Cortex of kidney (tissue), 1 donor: ENCODE measurements at places on chromosomes 5 and 9.

GRCh38 chr9:129509533-129509928 is 111.4 kb downstream of the C9orf50 start:
- DNase-seq = no peak

- DNase-seq = no peak
Measured at GRCh38 chr5:98794414-98795080, 21.1 kb downstream of the RGMB start.

DNA sequence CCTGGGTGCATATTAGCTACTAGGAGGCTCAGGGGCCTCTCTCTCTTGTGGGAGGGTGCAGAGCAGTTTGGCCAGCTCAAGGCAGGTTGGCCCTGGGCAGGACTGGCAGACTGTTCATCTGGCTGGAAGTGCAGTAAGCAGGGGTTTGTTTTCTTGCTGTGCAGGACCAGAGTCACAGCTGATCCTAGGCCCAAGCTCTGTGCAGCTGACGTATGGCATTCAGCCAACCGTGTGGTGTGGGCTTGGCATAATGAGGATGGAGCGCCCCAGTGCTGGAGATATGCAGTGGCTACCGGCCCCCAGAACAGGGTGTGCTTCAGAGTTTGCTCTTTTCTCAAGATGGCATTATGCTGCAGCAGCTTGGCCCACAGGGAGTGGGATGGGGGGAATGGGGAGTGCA is 31.0 kb upstream of the PHF24 start:
- no peak for DNase-seq

GRCh38 chr5:150112201-150113046 is 26.1 kb upstream of the CSF1R start:
- no peak for DNase-seq

GRCh38 chr9:121216271-121216805 is 14.7 kb upstream of the RAB14 start:
- DNase-seq = no peak

DNA sequence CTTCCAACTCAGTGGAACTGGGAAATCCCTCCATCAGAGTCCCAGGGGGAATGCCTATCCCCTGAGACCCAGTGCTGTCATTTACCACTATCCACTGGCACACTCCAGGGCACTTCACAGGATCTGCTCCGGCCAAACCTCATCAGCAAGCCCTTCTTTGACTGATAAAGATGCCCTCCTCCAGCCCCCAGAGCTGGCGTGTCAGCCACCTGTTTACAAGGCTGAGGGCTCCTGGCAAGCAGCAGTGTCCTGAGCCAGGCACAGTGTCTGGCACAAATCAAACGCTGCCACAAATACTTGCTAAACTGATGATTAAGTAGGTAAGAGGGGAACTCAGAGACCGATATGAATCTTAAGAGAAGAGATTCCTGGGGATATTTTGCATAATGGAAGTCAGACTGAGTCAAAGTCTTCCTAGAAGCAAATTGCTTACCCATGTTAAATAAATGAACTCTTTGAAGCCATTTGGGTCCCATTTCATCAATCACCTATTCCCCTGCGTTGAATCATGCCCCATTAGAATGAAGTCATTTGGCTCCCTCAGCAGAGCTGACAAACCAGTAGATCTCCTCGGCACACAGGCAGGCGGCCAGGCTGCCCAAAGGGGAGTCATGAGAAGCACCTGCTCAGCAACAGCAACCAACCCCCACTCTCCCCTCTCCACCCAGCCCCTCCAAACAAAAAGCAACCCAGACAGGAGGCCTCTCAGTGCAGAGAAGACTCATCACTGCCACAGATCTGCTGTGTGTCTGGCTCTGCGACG is 97.4 kb downstream of the CDK5RAP2 start:
- no peak for DNase-seq

DNA sequence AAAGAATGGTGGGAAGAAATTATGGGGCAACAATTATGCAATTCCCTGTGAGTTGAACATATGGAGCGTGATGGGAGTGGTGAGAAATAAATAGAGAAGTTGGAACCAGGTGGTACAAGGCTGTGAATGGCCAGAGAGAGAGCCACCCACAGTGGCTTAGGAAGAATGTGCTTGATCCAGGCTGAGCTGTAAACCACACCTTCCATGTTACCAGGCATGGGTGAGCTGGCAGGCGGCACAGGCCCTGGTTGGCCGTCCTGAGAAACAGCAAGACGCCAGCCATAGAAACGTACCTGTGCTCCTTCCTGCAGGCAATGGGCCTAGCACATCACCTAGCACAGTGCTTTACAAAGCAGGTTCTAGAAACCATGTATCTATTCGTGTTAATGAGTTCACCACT is 74.3 kb downstream of the EPB41L4B start:
- DNase-seq = no peak

GRCh38 chr9:117114768-117115167 is 300.1 kb downstream of the ASTN2 start:
- DNase-seq = no peak

GRCh38 chr9:32502464-32502863 is 23.5 kb downstream of the RIGI start:
- DNase-seq = no peak

DNA sequence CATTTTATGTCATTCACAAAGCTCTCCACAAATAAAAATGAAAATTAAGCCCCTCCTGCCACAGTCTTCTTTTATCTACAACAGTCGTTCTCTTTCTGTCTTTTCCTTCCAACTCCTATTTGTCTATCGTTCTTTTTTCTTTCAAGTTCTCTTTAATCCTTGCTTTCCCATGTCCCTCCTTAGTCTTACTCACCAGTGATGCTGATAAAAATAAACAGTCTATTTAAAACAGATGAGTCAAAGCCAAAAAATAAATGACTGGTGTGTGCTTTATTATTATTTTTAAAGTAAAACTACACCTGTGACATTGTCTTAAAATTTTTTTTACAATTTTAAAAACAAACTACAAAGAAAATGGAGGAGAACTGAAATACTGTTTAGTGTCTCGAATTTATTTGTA is 137.1 kb upstream of the TMEM161B start:
- no peak for DNase-seq

DNA sequence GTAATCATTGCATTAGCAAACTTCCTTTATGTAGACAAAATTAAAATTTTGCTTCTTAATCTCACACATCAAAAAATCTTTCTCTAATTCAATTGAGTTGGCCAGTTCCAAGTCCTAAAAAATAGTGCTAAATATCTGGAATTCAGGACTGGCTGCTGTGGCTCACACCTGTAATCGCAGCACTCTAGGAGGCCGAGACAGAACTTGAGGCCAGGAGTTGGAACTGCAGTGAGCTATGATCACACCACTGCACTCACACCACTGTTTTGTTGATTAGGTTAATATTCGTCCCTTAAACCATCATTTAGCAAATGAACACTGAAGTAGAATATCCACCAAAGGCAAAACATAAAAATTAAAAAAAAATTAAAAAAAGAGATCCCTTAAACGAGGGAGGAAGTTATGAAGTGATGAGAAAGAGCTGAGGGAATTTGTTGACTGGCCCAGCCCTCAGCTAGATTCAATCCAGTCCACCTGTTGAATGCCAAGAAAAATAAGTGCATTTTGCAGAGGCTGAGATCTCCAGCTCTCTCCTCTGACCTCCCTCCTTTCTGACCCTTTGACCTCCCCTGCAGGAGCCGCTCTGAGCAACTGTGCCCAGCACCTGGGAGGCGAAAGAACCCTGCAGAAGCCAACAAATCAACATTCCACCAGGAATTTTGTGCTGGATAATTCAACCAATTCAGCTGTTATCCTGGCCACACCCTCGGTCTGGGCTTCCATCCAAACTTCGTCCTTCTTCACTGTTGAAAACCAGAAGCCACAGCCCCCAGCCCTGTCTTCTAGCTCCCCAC is 96.8 kb downstream of the OR2K2 start:
- DNase-seq = no peak

DNA sequence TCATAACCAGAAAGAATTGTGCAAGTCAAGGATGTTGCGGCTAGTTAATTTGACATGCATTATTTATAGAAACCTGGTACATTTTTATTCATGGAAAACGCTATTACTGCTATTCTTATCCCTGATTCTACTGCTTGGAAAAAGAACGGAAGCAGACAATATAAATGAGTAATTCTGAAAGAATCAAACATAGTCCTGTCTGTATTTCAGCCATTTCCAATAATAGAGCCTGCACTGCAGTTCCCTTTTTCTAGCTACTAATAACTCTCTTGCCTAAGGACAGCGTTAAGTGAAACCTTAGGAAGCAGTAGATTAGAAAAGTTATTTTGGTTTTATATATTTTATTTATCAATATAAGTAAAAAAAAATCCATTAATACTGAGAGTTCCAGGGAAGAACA is 414.9 kb downstream of the CYLC2 start:
- DNase-seq = no peak

DNA sequence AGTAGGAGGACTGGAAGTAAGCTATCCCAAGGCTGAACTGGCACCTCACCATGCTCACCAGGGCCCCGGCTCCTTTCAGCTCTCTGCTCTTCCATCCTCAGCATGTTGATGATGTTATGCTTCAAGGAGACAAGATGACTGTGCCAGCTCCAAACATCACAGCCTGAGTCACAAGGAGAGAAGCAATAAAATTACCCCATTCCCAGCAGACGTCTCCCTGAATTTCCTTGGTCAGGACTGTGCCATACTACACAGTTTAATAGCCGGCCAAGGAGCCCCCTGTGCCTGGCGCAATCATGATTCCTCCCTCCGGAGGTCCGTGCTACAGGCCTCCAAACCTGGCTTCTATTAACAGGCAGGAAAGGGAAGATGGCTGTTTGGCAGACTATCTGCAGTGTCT is 51.2 kb upstream of the ROR2 start:
- DNase-seq = no peak

DNA sequence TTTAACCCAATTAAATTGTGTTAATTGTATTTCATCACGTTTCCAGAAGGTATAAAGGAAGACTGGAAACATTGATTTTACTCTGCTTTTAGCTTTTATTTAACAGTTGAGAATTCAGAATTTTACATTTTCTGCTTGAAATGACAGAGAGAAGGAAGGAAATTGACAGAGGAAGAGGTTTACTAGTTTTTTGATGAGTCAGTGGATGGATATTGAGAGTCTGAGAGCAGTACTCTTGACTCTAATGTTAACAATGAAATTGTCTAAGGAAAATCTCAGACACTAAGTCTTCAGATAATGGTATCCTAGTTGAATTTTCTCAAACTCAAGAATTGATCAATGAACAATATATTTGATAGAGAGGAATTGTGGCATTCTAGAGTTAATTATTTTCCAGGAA is 60.6 kb downstream of the IPO11 start:
- no peak for DNase-seq

DNA sequence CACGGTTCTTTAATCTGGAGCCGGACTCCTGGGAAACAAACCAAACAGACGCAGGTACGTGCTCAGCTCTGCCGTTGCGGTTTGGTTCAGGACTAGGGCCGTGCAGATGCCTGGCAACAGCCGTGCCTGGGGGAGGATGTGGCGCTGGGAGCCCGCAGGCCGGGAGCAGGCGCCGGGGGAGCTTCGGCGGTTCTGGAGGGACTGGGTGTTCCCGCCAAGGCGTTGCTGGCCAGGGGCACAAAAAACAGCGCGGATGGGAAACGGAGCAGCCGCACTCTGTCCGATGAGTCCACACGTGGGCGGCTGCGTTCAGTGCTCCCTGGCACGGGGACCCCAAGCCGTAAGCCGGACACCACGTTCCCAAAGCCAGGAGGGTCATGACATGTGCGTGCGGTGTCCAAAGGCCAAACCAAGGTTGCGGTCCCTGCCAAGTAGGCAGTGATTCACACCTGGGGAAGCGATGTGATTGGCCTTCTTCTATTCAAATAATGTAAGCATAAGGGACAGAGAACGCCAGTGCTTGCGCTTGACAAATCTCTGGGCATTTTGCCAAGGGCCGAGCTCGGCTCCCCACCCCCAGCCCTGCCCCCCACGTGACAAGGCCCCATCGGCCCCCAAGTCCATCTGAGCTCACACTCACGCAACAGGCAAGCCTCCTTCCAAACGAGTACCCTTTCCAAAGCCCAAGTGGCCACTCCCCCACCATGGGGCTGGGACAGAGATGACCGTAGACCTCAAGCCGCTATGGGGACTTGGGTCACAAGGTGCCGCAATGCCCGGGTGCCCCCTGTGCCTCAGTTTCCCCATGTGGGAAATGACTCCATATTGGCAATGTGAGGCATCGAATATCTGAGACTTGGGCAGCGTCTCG is 49.7 kb upstream of the NKD2 start:
- no peak for DNase-seq

DNA sequence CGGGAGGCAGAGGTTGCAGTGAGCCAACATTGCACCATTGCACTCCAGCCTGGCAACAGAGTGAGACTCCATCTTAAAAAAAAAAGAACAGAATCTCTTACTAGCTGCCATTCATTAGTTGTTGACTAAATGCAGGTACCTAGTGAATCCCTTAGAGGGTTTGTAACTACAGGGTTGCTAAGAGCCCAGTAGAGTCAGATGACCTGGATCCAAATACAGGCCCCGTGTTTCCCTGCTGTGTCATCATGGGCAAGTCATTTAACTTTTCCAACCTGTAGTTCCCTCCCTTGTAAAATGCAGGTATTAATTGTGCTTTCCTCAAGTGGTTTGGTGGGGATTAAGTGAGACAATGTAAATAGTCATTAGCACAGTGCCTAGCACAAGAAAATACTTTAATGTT is 32.8 kb downstream of the PLAC8L1 start:
- DNase-seq = no peak

GRCh38 chr5:89556215-89556913 is 673.4 kb upstream of the MEF2C start:
- DNase-seq = no peak

GRCh38 chr9:74726581-74726980 is 161.1 kb downstream of the TRPM6 start:
- DNase-seq = no peak

DNA sequence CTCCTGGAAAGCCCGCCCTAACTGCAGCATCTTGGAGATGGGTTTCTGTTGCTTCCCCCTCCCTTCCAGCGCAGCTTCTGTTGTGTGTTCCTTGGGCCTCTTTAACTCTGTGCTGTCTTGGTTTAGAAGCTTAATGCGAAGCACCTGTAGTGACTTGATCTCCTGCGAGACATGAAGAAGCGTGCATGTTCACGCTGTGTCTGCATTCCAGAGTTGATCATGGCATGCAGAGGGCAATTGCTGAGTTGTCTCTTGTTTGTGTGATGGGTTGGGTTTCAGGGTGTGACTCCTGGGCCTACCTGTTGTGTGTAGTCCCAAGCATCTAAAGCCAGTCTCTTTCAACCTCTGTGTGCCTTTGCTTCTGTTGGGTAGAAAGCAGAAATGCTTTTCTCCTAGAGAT is 155.6 kb downstream of the SMARCA2 start:
- DNase-seq = no peak

GRCh38 chr9:124792257-124793014 is 15.5 kb downstream of the OLFML2A start:
- DNase-seq = no peak
